ENCODE measurements at places on chromosomes 12 and 14. TPM values are rescaled to one million over a fixed set of nuclear protein-coding genes. Genes with fewer than 3 reads are reported as not detected.

AGAP2 gene
- total RNA-seq, result 25.6 TPM

DNA sequence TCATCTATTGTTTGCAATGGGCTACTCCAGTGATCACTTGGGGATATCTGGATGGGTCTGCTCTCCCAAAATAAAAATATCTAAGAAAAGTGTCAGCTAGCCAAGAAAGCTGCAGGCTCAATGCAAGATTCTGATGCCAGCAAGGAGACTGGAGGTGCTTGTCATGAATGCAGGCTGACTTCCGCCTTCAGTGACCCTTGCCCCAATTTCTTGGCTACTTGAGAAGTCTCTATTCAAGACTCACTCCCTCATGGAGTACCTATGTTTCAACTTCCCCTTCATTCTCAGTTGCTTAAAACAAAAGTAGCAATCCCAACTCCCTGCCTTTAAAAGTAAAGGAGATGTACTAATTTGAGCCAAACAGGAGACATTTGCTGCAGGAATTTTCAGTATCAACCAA lies 123.9 kb downstream of the GPR65 start:
- no peak for DNase-seq

GRCh38 chr14:93683226-93683625 lies 105.1 kb downstream of the PRIMA1 start:
- DNase-seq, result no peak

RBP5 gene
- total RNA-seq, result not detected

GRIP1 gene
- total RNA-seq, result 104 TPM

- DNase-seq, result no peak
These were observed 71.4 kb upstream of the GPR68 start for GRCh38 chr14:91315844-91316267.

- no peak for DNase-seq
These were observed 272.9 kb downstream of the NUAK1 start for GRCh38 chr12:105865886-105866285.

- DNase-seq, result peak; percentile 13
These were observed 1.8 kb downstream of the HSPB8 start for GRCh38 chr12:119180380-119181040.

VPS33A gene
- 27.1 TPM for total RNA-seq

- no peak for DNase-seq
These were observed 9.6 kb downstream of the ARHGDIB start for GRCh38 chr12:14951851-14952250.

DNA sequence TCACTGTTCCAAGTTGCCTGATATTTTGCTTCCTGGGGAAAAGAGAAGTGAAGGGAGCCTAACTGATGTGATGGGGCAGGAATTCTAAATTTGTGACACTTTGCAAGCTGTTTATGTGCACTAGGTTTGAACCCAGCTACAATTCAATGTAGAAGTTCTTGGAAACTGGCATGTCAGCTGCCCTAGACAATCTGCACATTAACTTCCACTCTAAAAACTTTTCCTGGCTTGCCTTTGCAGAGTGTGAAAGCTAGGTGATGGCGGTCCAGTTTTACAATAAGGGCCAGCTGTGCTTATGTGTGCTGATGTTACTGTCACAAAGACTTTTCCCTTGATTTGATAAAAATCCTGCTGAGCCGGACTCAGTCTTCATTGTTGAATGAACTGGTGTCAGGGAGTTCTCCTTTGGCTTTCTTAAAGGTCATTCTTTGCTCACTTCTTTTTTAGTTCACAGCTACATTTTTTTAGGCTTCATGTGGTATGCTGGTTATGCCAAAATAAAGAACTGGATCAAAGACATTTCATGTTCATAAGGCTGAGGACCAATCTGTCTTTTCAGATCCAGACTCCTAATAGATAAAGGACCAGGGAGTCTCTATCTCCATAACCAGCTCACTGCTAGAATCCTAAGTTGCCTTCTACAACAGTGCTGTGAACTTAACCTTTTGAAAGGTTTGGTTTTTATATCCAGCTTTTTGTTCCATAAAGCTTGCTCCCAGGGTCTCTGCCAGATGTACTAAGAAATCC lies 133.5 kb downstream of the TGFB3 start:
- no peak for DNase-seq

DNA sequence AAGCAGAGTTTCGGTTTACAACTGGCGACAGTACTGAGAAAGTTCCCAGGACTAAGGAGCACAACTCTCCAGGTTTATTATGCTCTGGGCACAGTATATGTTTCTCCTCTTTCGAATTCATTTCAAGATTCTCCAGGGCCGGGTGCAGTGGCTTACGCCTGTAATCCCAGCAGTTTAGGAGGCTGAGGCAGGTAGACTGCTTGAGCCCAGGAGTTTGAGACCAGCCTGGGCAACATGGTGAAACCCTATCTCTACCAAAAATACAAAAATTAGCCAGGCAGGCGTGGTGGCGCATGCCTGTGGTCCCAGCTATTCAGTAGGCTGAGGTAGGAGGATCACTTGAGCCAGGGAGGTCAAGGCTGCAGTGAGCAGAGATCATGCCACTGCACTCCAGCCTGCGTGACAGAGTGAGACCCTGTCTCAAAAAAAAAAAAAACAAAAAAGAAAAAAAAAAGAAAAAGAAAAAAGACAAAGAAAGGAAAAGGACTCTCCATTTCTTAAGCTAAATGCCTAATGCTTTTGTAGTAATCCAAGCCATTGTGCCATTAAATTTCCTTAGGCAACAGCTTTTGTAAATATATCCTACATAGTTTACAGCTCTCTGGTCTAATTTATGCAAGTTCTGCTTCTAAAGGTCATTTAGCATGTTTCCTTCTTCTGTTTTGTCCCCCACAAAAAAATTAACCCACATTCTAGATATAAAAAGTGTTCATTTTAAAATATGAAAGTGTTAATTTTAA lies 34.8 kb downstream of the ATL1 start:
- DNase-seq, result no peak

DNA sequence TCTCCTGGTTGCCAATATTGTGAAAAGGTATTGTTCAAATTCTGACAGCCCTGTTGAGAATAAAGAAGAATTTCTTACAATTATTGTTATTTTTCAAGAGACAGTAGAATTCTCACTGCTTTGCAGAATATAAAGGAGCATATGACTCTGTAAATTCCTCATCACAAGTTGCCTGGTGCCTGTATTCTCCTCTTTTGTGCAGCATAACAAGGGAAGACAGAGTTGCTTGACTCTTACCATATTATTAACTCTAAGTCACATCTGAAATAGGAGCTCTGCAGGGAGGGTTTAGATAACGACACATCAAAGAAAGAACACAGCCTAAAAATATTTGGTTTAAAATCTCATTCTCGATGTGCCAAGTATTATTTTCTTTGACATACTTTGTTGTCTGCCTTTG lies 31.1 kb downstream of the MYF5 start:
- DNase-seq, result no peak

EML1 gene
- 137 TPM for total RNA-seq

SIX1 gene
- 0.47 TPM for total RNA-seq

GRCh38 chr12:93192878-93193277 lies 184.8 kb upstream of the NUDT4 start:
- DNase-seq, result no peak

GRCh38 chr12:54047964-54048303 lies 5.7 kb upstream of the HOXC4 start:
- DNase-seq, result no peak

GRCh38 chr12:120537856-120538220 lies 3.7 kb downstream of the RNF10 start:
- DNase-seq, result no peak

SVOP gene
- total RNA-seq, result 30.9 TPM
